GF-D8 (cell line): ENCODE measurements at places on chromosomes 7 and 10.

DNA sequence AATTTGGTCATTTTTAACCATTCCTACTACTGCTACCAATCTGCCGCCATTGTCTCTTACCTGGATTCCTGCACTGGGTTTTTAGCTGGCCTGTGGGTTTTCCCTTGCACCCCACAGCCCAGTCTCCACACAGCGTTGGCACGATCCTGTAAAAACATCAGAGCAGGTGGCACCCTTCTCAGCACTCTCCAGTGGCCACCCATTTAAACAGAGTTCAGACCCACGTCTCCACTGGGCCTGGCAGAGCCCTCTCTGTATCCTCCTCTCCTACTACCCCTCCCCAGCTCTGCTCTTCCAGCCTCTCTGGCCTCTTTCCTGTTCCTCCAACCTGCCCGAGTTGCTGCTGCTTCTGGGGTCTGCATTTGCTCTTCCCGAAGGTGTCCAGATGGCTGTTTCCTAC is 259.4 kb downstream of the SDK1 start:
- no peak for DNase-seq

- DNase-seq = no peak
These were observed 380 bp upstream of the AGBL3 start for GRCh38 chr7:134985894-134986362.

DNA sequence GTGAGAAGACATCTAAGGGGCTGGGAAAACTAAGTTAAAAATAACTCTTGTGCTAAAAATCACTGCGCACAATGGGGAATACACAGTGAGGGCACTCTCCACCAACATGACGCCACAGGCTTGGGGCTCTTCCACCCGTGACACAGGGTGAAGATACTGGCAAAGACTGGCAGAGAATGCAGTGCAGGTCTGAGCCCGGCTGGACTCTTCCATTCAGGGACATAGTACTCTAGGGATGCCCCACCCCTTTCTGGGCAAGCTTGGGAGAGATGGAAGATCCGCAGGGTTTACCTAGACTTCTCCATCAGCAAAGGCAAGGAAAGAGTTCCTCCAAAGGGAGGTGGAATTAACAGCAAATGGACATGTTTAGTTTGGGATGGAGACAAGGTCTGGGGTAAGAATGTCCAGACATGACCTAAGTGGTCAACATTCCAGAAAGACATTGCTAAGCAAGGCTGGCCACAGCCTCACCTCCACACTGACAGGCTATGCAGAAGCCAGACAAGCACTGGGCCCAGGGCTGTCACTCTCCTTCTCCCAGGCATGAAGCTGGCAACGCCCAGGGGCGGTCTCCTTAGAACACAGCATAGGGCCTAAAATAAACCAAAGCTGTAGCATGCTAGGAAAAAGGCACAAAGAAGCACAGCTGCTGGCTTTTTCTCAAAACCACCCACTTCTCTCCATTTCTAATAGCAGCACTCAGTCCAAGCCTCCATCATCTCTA is 28.1 kb downstream of the XPNPEP1 start:
- no peak for DNase-seq

DNA sequence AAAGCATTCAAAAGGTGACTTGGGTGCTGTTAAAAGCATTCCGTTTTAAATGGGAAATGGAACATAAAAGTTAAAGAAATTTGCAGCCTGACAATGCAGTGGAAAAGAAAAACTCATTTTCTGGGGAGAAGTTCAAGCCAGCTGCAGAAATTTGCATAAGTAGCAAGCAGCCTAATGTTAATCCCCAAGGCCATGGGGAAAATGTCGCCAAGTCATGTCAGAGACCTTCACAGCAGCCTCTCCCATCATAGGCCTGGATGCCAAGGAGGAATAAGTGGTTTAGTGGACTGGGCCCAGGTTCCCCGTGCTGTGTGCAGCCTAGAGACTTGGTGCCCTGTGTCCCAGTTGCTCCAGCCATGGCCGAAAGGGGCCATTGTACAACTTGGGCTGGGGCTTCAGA is 154.2 kb downstream of the PKD1L1 start:
- DNase-seq = no peak

DNA sequence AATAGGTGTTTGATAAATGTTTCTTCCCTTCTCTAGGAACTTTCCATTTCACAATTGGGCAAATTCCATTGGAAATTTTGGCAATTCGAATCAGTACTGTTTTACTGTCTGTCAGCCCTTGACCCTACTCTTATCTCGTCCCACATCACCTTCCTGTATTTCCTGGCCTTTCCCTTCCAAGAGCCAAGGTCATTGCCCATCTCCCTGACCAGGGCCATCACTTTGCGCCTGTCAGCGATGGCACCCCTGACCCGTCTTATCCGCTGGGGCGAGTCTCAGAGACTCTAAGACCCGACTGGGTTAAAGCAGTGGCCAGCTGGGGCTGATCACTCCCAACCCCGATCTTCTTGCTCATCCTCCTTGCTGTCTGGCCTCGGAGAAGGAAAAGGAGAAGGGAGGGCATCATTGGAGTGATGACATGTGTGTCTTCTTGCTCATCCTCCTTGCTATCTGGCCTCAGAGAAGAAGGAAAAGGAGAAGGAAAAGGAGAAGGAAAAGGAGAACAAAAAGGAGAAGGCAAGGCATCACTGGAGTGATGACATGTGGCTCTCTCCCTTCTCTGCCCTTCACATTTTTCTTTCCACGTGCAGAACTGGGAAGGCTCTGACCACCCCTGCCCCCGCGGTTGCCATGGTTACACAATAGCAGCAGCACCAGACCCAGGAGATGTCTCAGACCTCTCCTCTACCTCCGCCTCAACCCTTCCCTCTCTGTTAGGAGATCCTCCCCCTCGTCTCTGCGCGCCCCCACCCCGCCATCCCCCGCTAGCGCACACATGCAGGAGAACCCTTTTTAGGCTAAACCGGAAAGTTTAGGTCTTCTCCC is 2.0 kb downstream of the SEMA3D start:
- DNase-seq = no peak

GRCh38 chr10:13831711-13832141 is 245.0 kb downstream of the PRPF18 start:
- DNase-seq = no peak

- DNase-seq = no peak
These were observed 12.8 kb upstream of the COL17A1 start for GRCh38 chr10:104098358-104098925.

DNA sequence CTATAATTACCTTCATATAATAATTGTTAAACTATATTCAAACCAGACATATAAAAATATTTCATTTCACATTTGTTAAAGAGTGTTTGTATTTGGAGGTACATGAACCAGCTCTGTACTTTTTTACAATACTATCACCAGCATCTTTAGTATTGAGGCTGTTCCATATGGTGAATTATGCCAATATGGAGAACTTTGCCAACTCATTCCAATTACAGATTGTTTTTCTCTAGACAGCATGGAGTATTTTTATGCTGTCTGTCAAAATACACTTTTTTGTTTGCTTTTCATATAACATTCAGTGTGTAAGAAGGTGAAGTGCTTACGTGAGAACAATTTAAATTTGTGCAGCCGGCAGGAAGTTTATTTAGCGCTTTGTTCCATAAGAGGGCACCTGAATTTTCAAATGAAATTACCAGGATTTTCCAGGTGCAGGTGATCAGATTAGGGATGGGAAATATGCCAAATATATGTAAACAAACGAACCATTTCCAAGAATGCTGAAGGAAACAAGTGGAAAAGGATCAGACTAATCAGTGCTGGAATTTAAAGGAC is 54.9 kb downstream of the SEMA3E start:
- no peak for DNase-seq

GRCh38 chr7:142323706-142324105 is 65.8 kb upstream of the PRSS58 start:
- no peak for DNase-seq

DNA sequence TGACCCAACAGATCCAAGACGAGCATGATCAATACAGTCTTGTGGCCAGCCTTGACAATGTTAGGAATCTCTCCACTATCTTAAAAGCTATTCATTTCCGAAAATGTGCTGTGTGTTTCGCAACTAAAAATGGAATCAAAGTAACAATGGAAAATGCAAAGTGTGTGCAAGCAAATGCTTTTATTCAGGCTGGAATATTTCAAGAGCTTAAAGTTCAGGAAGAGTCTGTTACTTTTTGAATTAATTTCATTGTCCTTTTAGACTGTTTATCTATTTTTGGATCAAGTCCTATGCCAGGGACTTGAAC is 24.3 kb upstream of the TIAL1 start:
- DNase-seq = no peak

DNA sequence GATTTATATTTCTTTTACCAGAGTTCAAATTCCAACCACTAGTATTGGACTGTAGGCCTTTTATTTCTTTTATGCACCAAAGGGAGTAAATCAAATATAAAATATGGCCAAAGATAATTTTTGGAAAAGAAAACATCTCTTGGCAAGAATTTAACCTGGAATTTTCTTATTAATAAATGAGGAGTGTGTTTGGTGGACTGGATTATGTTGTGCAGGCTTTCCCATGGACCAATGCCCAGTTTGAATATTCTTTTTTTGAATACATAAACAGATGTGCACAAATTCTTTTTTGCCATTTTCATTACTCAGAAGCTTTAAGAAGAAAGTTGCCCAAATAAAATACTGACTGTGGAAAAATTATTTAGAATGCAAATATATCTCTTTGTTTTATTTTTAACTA is 22.1 kb upstream of the PRKG1 start:
- DNase-seq = no peak

DNA sequence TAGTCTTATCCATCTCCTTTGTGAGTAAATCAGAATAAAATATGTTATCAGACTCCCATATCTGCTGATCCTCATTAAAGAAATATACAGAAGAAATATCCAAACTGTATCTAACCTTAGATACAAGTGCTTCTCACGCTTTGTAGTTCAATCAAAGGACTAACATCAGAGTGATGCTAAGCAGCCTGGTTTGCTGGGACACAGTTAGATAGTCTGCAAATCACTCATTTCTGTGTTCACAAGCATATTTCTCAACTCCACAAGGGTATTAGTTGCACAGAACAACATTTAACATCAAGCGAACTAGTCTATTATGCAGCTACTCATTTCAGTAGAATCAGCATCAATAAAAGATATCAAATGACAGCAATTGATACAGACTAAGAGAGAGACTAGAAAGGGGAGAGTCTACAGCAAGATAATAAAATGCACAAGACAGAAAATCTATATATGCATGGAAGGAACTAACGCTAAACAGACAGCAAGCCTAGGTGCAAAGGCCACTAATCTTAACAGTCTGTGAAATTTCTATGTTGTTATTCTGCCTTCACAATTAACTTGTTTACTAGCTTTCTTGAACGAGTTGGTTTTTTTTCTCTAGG is 30.0 kb downstream of the DNAJC12 start:
- DNase-seq = no peak

- no peak for DNase-seq
These were observed 52.2 kb downstream of the HIP1 start for GRCh38 chr7:75686551-75686950.

GRCh38 chr7:148146346-148146745 is 444.2 kb upstream of the C7orf33 start:
- no peak for DNase-seq

DNA sequence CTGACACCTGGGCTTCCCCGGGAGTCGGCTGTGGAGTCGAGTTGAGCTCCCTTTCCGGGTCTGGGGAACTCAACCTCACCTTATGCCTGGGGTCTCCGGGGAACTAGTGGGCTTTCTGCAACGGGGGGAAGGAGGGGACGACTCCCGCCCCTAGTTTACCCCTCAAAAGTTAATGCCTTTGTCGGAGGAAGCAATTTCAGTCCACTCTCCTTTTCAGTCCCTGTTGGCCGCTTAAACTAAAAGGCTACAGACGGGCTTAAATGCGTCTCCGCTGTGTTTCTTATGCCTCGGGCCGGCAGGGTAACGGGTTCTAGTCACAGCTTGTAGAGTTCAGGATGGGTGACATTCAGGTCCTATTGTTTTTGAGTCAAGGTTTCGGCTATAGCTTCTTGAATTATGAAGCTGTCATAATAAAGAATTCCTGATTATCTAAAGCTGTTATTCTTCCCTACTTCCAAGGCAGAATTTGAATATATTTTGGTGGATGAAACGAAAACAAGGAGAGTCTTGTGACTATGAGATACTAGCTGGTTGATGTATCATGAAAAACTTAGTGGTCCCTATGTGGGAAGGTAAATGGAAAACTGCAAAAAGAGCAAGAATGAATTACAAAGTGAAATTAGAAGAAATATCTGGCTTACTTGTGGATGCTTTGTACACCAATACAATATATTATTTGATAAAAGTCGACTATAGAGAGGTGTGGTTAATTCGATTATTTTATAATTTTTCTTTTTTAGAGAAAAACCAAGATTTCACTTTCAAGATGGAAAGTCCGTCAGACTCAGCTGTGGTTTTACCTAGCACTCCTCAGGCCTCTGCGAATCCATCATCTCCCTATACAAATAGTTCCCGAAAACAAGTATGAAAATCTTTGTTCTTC is 495 bp downstream of the SFR1 start:
- DNase-seq = no peak

DNA sequence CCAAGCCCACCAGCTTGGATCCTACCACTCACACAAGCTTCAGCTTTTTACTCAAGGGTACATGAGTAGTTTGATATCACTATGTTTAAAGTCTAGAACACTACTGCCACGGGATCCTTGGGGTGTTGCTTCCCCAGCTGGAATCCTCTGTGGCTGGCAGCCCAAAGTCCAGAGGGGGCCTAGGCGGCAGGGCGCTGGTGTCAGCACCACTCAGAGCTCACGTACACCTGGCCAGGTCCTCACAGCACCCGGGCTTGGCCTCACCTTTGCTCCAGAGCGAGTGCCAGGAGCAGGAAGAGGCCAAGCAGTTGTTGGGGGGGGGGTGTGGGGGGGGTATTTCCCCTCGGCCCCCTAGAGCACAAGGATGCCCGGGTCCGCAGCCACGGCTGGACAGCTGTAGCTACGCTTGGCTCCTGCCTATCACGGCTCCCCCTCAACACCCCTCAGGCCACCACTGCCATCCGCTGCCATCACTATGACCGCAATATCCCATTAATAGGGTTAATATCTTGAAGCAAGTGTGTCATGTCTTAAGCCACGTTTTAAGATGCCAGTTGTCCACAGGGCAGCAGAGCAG is 17.0 kb downstream of the ZDHHC6 start:
- no peak for DNase-seq

GRCh38 chr10:72913287-72913686 is 19.7 kb downstream of the OIT3 start:
- DNase-seq = no peak

- no peak for DNase-seq
These were observed 40.8 kb downstream of the RBM20 start for GRCh38 chr10:110684800-110685446.

DNA sequence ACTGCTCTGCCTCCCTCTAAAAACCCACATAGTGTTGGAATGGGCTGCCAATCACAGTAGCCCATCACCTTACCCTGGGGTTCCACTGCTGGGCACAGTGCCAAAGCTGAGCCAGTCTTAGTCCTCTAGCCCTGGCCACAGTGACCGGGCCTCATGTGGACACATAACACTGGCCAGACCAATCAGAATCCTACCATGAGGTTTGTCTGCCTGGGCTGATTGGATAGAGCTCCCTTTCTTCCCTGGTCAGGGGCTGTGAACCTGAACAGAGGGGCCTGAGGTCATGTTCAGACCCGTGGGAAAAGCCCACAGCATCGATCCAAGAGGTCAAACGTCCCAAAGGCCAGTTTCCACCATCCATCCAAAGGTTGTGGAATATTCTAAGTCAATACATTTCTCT is 6.1 kb downstream of the DLG5 start:
- DNase-seq = no peak
